Stimulated activated CD8-positive, alpha-beta memory T cell treated with anti-CD3 and anti-CD28 coated beads, Interleukin-15, amount 100 ng/mL, for 24 hours (primary cell): ENCODE measurements at places on chromosomes 3 and 15.

DNA sequence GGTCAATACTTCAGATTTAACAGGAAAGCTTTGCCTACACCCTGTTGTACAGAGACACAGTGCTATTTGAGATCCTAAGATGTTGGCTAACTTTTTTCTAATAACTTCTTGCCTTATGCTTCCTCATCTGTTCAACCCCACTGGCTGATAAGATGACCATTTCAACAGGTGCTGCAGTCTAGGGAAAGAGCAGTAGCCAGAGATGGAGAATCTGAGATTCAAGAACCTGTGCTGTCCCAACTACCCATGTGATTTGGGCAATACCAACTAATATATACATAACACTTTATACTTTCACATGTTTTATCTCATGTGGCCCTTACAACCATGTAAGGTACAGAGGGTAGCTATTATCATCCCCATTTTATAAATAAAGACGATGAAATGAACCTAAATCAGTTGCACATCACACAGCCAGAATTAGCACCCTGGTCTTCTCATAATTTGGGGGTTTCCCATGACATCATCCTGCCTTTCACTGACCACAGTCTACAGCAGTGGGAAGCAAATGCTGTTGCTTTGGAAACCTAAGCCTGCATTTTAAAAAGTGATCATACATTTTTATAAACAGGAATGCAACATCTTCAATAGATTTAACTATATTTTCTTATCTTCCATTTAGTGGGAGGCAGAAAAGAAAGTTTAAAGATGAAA is 9.7 kb downstream of the TTC23 start:
- DNase-seq: no peak

DNA sequence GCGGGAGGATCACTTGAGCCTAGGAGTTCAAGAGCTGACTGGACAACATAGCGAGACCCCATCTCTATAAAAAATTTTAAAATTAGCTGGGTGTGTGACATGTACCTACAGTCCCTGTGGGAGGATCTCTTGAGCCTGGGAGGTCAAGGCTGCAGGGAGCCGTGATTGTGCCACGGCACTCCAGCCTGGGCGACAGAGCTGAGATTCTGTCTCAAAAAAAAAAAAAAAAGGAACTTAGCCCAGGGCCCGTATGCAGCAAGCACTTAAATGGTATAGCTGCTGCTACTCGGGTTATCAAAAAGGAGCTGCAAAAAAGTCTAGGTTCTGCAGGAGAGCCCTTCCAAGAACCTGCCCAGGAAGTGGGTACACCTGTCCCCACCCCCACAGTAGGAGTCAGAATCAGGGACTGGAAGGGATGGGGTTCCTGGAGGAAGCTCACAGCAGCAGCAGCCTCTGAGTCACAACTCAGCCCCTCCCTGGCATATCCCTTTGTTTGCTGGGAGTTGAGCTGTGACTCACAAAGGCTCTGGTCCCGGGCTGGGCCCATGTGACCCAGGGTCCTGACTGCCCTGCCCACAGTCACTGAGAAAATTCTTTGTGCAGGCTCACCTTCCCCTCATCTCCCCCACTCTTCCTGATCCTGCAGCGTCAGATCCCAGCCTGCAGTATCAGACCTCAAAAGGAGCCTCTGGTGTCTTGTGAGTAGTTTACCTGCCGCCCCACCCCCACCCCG is at the start of gene SPATA12:
SPATA12 (plus strand) TSS at position 576 of the 733 bp plus-strand sequence. CDS start 13,031 bp downstream, outside the sequence.
- no peak for DNase-seq

- no peak for DNase-seq
These were observed 64.9 kb upstream of the RAD18 start for GRCh38 chr3:9028134-9028533.

DNA sequence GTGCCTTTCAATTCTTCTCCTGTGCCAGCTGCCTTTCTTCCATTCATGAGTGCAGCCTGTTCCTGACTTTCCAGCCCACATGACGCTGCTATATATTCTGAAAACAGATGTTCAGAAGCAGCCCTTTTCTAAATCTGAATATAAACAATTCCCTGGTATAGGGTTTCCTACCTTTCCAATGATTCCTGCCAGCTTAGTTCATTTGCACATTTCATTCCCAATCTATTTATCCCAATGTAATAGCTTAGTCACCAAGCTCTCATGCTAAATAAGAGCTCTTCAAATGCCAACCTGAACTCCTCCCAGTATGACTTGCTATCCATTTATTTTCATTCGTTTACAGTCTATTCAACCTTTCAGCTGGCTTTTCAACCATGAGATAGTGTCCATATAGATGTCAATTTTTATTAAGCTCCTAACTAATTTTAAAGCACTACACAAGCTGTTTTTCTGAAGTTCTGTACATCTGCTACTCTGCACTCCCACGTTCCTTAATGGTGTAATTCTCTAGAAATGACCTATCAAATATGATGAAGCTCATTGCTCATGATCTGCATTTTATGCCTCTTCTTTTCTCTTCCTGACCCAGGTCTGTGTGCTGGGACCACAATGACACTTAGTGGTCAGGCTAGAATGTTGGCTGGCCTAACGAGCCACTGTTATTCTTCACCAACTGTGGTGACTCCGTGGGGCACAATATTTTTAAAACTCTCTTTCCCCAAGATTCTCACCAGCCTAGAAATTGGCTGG is 605.0 kb upstream of the TBL1XR1 start:
- DNase-seq: no peak

DNA sequence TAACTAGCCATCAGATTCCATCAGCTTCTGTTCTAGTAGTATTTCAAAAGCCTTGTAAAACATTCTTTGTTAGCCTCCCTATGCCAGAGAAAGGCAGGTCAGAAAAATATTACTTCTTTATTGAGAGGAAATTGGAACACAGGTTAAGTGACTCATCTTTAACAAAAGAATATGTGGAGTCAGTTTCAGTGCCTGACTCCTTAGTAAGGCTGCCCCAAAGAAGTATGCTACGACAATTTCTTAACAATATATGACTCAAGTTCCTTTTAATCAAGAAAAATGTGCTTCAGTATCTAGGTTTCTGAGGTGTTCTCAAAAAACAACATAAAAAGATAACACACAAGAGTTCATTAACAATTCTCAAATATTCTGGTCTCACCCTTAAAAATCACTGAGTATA is 139.2 kb downstream of the VPS13C start:
- DNase-seq: no peak

GRCh38 chr15:38945551-38946298 is 381.1 kb upstream of the RASGRP1 start:
- DNase-seq: no peak

DNA sequence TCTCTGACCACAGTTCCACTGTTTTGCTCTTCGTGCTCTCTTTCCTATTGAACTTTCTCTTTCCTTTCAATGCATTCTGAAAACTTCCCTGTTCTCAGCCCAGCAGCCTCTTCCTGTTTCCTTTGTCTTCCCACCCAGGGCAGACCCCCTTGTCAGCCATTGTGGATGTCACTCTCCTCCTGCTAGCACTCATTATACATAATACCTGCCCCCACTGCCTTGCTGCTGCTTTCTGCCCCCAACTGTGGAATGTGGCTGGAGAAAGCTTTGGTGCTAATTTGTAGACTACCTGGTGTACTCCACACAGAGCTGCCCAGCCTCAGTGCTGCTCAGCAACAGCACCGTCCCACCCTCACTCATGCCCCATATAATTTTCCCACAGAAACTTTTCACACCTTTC is 80.2 kb downstream of the CHCHD6 start:
- DNase-seq: no peak

DNA sequence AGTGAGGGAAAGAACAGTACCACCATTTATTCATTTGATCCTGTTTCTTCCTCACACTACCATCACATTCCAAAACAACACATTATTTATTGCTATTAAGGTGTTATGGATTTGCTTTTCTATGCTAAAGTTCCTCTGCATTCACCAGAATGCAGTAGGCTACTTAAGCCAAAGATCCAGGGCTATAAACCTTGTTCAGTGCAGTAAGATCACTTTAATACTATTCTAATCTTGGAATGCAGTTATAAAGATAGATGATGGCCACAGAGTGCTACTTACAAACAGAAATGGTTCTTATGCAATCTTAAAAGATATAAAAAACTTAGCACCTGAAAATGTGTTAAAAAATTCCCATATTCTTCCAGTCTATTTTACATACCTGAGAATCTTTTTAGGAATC is 107.5 kb upstream of the TSPAN3 start:
- DNase-seq: no peak

GRCh38 chr15:64478863-64479262 is 18.5 kb downstream of the ZNF609 start:
- DNase-seq: no peak

GRCh38 chr3:17430582-17430981 is 311.8 kb downstream of the TBC1D5 start:
- no peak for DNase-seq

DNA sequence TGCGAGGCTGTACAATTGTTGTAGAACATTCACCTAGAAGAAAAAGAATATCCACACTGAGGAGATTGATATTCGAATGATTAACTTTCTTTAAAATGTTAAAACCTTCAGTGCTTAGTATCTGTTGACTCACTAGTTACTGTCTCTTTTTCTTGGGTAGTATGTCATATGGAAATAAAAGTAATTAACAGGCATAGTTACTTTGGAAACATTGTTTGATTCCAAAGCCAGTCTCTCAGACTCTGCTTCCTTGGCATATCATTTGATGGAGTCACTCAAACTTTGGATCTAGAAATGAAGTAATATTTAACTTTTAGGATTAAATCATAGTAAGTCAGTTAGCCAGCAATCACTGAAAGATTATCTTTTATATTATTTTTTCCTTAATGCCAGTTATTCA is 63.4 kb downstream of the MAP2K5 start:
- DNase-seq: no peak

DNA sequence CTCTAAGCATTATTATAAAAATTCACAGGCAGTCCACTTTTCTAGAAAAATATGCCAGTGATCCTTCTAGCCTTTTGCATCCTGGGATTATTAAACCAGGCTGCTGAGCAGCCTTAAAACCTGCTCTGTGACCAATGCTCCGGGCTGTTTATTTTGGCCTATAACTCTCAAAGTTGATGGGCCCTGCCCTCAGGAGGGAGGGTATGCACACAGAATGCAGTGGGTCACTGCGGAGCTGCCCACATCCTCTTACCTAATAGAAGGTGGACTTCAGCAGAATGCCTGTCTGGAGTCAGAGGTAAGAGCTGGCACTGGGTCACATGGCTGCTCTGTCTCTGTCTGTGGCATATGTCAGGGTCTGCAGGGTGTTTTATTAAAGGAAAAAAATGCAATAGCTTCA is 26.0 kb downstream of the CPNE4 start:
- DNase-seq: no peak

GRCh38 chr15:58282060-58282708 is 144.0 kb downstream of the AQP9 start:
- no peak for DNase-seq

- no peak for DNase-seq
These were observed 141.3 kb upstream of the SOX2 start for GRCh38 chr3:181570472-181570871.

GRCh38 chr3:179872842-179873241 is 163.9 kb downstream of the PEX5L start:
- DNase-seq: no peak

GRCh38 chr3:149010966-149011365 is 19.6 kb downstream of the GYG1 start:
- no peak for DNase-seq

DNA sequence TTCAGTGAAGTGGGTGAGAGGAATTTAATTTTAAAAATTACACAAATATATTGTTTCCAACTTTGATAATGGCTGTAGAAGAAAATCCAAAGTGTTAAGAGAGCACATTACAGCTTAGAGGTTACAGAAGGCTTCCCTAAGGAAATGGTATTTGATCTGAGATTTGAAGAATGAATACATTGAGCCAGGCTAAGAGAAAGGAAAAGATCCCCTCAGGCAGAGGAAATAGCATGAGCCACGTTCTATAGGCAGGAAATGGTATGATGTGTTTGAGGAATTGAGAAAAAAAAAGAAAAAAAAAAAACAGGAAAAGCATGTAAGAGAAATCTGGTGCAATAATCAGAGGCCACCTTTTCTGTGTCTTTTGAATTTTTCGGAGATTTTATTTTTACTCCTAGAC is 48.6 kb downstream of the UNC13C start:
- DNase-seq: no peak

- no peak for DNase-seq
These were observed 9.6 kb upstream of the TMEM41A start for GRCh38 chr3:185508335-185508991.

DNA sequence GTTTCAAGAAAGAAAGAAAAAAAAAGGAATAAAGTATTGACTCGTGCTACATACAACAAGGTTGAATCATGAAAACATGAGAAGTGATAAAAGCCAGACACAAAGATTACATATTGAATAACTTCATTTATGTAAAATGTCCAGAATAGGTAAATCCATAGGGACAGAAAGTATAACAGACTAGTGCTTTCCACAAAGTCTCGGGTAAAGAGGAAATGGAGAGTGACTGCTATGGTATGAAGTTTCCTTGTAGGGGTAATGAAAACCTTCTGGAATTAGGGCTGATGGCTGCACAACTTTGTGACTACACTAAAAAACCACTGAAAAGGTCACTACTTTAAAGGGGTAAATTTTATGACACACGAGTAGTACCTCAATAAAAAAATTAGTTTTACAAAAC is 13.0 kb downstream of the LRRFIP2 start:
- no peak for DNase-seq

DNA sequence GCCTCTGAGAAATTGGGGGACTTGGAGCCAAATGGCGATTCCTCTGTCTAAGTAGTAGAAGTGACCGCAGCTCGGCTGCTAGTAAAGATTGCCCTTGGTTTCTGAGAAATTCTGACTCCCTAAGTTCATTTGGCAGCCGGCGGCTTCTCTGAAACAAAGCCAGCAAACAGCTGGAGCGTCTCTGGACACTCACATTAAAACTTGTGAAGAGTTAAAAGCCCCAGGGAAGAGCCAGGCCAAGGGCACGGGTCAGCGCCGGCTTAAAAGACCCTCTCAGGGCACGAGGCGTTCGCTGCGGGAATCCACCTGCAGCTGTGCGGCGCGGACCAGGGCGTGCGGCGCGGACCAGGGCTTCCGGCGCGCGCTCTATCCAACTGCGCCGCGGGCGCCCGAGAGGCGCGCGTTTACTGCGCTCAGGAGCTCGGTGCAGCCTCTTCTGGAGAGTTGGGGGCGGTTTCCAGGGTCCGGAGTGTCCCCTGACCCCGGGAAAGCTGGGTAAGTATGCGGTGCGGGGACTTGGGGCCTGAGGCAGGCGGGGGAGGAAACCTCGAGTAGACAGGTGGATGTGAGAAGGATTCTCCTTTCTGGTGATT is at the start of gene COL6A5:
COL6A5 (plus strand) TSS at position 186 of the 593 bp plus-strand sequence. CDS start 27,967 bp downstream, outside the sequence.
- DNase-seq: no peak

DNA sequence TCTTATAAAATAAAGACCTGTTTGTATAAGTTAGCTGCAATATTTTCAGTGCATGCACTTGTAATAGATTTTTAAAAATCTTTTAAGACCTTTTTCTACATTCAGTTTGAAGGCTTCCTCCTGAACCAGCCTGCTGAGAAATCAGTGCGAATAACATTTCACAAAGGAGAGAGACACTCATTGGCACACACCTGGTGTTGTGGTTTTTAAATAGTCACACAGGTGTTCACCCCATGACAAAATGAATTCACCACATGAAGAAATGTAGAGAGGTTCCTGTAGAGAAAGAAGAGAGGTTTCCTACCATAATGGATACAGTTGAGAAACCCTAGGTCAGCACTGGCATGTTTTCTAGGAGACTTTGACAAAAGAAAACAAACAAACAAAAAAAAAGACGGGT is 237.3 kb downstream of the CNTN6 start:
- DNase-seq: no peak

- no peak for DNase-seq
These were observed 6.2 kb downstream of the ZNF609 start for GRCh38 chr15:64466408-64467141.
